ENCODE measurements at places on chromosomes 13 and 19.

GRCh38 chr19:17309198-17309964, at the start of gene DDA1:
TSS of gene DDA1 (plus strand) at chr19:17309563. CDS start at chr19:17309655, 92 bp downstream.
- peak; percentile 100 for DNase-seq

GRCh38 chr13:76993021-76993420, 1.1 kb downstream of the CLN5 start:
- peak; percentile 11 for DNase-seq

DNA sequence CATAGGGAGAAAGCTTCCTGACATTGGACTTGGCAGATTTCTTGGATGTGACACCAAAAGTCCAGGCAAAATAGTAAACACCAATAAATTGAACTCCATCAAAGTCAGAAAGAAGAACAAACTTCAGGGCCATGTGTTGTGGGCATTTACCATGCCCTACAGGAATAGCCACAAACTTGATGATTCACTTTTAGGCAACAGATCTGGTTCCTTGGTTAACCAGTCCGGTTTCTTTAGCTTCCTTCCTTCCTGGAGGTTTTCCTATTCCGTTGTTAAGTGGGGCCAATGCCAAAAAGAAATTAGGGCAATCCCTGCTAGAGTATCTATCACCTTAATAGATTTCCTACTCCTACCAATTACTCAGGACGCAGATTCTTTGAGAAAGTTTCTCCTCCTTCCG, 25.2 kb downstream of the IGFL1 start:
- peak; percentile 36 for DNase-seq

DNA sequence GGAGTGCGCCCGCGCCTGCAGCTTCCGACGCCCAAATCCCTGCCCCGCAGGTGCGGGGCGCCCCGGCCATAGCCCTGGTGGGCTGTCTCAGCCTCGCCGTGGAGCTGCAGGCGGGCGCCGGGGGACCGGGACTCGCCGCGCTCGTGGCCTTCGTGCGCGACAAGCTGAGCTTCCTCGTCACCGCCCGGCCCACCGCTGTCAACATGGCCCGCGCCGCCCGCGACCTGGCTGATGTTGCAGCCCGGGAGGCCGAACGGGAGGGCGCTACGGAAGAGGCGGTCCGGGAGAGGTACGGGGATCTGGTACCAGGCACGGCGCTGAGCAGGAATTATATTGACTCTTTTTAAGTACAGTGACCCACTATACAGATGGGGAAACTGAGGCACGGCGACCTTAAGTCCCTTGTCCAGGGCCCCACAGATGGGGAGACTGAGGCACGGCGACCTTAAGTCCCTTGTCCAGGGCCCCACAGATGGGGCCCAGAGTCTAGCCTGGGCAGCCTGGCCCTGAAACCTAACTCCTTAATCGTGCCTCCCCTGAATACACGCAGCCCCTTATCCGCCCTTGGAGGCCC, 586 bp downstream of the MRI1 start:
- peak; percentile 29 for DNase-seq

- DNase-seq, result no peak
Observed at GRCh38 chr13:51252954-51253532, 30.8 kb downstream of the FAM124A start.

DNA sequence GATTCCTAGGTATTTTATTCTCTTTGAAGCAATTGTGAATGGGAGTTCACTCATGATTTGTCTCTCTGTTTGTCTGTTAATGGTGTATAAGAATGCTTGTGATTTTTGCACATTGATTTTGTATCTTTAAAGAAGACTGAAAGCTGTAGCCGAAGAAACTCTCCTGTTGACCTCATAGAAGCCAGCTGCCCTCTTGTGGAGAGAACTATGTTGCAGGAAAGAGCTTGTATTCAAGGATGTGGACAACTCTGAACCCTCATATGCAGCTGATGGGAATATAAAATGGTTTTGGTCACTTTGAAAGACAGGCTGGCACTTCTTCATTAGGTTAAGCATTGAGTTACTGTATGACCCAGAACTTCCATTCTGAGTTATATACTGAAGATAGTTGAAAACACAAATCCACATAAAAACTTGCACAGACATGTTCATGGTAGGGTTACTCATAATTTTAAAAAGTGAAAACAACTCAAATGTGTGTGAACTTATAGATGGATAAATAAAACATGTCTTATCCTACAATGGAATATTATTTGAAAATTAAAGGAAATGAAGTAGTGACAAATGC, 65.8 kb upstream of the SLITRK6 start:
- peak; percentile 4 for DNase-seq

DNA sequence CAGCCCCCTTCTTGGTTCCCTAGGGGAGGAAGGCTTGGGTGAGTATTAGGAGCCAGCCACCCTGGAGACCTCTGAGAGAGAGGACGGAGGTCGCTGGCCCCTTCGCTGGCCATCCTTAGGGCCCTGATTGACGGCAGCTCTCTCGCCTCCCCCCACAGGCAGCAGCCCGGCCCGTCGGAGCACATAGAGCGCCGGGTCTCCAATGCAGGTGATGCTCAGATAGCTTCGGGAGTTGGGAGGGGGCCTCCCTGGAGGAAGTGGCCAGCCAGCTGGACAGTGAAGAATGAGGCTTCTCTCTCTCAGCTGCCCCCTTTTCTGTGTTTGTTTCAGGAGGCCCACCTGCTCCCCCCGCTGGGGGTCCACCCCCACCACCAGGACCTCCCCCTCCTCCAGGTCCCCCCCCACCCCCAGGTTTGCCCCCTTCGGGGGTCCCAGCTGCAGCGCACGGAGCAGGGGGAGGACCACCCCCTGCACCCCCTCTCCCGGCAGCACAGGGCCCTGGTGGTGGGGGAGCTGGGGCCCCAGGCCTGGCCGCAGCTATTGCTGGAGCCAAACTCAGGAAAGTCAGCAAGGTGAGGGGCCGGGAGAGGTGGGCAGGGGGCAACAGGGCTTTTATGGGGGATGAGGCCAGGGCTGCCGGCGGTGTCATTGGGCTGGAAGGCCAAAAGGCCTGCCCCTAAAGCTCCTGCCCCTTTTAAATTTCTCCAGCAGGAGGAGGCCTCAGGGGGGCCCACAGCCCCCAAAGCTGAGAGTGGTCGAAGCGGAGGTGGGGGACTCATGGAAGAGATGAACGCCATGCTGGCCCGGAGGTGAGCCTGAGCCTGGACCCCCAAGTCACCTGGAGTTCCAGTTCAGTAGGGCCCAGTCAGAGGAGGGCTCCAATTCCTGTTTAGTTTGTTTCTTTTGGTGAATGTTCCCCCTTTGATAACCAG, 15.0 kb downstream of the VASP start:
- DNase-seq, result no peak

DNA sequence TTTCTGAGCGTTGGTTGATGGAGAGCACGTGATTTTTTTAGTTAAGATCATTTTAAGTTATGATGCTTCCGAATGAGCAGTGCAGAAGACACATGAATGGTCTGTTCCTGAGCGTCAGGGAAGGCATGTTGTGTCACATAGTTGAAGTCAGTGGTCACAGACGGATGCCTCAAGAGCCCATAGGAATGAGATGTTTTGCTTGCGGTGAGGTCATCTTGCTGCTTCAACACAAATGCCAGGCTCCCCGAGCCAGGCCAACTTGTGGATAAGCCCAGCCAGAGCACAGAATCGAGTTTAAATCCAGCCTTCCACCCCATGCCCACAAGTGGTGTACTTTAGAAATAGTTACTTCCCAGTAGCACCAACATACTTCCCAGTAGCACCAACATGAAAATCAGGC, 5.4 kb downstream of the UPF3A start:
- DNase-seq, result no peak

DNA sequence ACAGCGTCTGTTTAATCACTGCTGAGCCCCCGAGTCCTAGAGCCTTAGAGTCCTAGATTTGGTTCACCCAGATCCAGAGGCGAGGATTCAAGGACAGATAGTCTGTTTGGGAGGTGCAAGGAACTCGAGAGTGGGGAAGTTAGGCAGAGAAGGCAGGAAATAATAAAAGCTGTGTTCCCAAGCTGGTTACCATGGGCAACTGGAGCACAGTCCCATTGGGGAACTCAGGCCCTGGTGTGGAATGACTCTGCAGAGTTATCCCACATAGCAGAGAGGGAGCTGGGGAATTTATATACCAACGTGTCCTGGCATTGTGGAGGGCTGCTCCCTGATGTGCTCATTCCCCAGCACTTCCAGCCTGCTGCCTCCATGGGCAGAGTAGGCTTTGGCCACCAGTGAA, 9.7 kb downstream of the IGSF23 start:
- peak; percentile 95 for DNase-seq

DNA sequence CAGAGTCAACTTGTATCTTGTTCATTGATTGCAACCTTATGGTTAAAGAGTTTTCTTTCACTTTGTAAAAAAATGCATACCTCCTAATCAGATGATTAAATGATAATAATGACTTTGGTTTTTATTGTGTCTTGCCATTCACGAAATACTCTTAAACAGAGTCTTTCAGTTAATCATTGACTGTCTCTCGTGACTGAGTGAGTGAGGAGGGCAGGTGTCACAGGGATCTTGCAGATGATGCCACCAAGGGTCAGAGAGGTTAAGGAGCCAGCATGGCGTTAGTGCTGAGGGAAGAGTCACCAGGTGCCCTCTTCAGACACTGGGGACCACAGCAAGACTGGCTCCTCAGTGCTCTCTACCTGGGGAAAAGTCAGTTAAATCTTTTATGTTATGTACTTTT, 8.0 kb downstream of the GPATCH1 start:
- DNase-seq, result no peak

DNA sequence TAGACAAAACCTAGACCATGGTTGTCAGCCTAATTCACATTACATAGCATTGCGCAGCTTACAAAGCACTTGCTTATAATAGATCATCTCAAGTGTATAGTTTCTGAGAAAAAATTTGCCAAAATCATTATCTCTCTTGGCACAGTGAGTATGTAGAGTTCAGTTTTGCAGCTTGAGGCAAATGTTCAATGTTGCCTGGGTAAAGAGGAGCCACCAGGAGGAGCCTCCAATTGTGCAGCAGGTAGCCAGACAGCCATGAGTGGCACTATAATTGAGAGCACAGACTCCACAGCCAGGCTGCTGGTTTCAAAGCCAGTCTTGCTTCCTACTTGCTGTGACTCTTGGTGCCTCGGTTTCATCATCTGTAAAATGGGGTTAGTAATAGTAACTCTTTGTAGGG, 24.0 kb upstream of the OLFM4 start:
- no peak for DNase-seq

DNA sequence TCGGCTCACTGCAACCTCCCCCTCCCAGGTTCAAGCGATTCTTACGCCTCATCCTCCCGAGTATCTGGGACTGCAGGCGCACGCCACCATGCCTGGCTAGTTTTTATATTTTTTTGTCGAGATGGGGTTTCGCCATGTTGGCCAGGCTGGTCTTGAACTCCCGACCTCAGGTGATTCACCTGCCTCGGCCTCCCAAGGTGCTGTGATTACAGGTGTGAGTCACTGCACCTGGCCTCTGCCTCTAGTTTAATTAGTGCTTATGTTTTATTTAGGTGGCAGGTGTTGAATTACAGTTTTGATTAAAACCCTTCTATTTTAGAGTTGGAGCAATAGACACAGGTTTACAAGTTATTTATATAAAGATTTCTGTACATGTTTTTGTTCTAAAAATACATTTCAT, 42.8 kb downstream of the ATP11A start:
- DNase-seq, result no peak

All from M059J (cell line).